RPMI7951 (cell line): ENCODE measurements at places on chromosomes 6 and 20. TPM values are rescaled to one million over a fixed set of nuclear protein-coding genes. Genes with fewer than 3 reads are reported as not detected.

Gene NMBR
- not detected in 2 replicates for total RNA-seq

Gene IMPG1
- not detected in 2 replicates for total RNA-seq

Gene SYCP2
- total RNA-seq = 6.2 and 10.1 TPM in 2 replicates

Gene KDM1B
- 7.9 and 12.5 TPM in 2 replicates for total RNA-seq

Gene EIF2S2
- 146 and 159 TPM in 2 replicates for total RNA-seq

Gene FOXS1
- total RNA-seq = 0.24 and 0.39 TPM in 2 replicates

Gene TTK
- 122 and 146 TPM in 2 replicates for total RNA-seq

Gene KHDC1
- total RNA-seq = 0.60 and 2.1 TPM in 2 replicates

Gene SLCO4A1
- 60.2 and 62.4 TPM in 2 replicates for total RNA-seq

Gene PTPRT
- not detected in 2 replicates for total RNA-seq

Gene PKIB
- total RNA-seq = 0.72 TPM in 1 of 2 replicates, not detected in the other

Gene PACRG
- not detected in 2 replicates for total RNA-seq

Gene PTCHD4
- not detected in 2 replicates for total RNA-seq

Gene TP53TG5
- total RNA-seq = not detected in 2 replicates

Gene SLC13A3
- 1.7 and 4.1 TPM in 2 replicates for total RNA-seq

Gene STMND1
- not detected in 2 replicates for total RNA-seq
